Activated naive CD8-positive, alpha-beta T cell treated with anti-CD3 and anti-CD28 coated beads, Interleukin-2, amount 10 ng/mL, durations not matched to agents 7 days and 5 days (primary cell): ENCODE measurements at places on chromosomes 3 and 15.

DNA sequence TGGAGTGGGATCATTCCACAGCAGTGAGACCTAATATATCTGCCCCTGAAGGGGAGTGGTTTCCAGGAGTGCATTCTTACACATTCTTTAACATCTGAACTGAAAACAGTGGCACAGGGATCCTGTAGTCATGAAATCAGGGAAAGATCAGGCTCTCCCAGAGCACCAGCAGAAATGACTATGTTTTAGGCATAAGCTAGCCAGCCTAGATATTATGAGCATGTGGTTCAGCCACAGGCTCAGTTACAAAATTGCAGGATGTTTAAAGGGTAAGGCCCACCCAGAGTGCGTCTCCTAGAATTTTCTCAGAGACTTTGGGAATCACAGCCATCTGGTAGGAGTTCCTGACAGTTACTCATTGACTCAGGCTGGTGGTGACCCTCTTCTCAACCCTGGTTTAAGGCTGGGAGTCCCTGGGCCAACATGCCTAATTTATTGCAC is 20.9 kb downstream of the FSTL1 start:
- DNase-seq: no peak

- DNase-seq: no peak
Observed at GRCh38 chr15:94041746-94042145, 189.6 kb upstream of the MCTP2 start.

DNA sequence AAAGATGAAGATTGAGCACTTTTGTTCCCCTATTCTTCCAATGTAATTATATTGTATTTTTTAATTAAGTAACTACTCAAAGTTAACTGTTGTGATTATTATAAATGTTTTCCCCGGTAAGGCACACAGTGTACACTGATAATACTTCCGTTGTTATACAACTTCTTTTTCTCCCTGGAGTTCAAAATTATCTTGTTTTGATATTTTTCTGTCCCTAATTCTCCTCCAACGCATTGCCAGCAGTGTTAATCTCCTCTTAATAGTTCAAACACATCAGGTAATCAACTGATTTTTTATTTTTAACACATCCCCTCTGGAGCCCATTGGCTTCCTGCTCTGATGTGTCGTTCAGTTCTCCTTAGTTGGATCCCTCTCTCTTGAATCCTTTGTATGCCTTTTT is 32.3 kb upstream of the MFSD1 start:
- DNase-seq: no peak

DNA sequence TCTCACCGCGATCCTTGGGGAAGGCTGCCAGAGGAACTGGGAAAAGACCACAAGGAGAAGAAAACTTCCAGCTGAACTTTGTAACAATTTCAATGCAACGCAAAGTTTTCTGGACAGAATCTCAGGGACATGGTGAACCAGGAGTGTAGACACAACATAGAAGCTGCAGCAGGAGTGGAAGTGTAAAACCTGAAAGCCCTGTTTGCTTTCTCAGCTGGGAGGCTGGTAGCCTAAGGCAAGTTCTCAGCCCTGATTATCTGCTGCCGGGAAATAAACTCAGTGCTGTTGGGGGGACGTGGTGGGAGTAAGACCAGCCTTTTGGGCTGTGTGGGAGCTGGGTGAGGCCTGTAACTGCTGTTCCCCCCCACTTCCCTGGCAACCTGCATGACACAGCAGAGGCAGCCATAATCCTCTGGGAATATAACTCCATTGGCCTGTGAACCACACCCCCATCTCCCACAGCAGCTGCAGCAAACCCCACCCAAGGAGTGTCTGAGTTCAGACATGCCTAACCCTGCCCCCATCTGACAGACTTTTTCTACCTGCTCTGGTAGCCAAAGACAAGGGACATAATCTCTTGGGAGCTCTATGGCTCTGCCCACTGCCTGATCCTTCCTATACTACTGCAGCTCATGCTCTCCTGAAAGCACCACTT is 106.7 kb downstream of the ZNF621 start:
- no peak for DNase-seq

- DNase-seq: no peak
Observed at GRCh38 chr15:28043691-28044091, 55.4 kb downstream of the OCA2 start.

GRCh38 chr3:87949189-87949878 is 109.5 kb downstream of the CGGBP1 start:
- DNase-seq: no peak

DNA sequence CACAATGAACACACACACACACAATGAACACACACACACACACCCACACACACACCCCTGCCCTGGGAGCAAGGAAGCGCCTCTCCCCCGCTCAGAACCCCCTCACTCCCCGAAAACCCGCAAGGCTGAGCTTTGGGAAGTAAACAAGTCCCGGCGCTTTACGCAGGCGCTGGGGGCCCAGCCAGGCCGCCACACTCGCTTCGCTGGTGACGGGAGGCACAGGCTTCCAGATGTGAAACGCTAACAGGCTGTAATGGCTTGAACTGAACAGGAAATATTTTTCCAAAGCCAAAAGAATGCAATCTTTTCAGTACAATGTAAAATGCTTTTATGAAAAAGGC is 122.7 kb upstream of the IGF1R start:
- DNase-seq: no peak

GRCh38 chr3:44982817-44983216 is 6.8 kb downstream of the EXOSC7 start:
- no peak for DNase-seq

DNA sequence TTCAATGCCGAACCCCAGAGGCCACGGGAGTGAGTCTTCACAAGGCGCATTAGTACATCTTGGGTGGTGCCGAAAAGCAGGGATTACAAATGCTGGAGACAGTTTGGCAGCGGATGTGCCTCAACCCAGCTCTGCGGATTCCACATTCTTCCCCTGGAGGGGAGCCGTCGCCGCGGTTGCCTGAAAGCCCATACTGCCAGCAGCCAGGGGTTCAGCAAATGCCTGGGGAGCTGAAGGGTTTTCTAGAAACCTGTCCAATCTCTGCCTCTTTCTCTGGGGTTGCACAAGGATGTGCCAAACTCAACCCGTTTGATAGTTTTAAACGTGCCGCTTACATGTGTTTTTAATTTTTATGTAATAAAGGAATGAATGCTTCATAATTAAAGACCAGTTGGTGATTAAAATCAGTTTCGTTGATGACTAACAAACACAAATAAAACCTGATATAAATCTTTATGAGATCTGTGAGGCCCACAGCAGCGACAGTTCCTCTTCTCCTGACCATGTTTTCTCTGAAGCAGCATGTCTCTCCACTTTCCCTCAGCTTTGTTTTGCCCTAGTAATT is 74.6 kb upstream of the LEKR1 start:
- DNase-seq: no peak

DNA sequence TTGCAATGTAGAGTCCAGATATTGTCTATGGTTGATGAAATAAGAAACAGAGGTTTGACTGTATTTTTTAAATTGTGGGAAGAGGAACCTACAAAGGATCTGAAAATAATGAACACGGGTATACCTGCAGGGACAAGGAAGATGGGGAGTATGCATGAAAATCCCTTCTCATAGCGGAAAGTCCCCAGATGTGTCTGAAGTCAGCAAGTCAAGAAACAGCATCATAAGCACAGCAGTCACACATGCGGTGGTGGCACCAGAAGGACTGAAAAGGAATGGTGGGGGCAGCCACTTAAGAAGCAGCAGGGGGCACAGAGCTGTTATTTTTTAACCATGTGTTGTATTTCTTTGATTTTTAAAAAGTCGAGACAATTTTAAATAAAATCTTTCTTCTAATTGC is 4.7 kb downstream of the MRPS11 start:
- no peak for DNase-seq

DNA sequence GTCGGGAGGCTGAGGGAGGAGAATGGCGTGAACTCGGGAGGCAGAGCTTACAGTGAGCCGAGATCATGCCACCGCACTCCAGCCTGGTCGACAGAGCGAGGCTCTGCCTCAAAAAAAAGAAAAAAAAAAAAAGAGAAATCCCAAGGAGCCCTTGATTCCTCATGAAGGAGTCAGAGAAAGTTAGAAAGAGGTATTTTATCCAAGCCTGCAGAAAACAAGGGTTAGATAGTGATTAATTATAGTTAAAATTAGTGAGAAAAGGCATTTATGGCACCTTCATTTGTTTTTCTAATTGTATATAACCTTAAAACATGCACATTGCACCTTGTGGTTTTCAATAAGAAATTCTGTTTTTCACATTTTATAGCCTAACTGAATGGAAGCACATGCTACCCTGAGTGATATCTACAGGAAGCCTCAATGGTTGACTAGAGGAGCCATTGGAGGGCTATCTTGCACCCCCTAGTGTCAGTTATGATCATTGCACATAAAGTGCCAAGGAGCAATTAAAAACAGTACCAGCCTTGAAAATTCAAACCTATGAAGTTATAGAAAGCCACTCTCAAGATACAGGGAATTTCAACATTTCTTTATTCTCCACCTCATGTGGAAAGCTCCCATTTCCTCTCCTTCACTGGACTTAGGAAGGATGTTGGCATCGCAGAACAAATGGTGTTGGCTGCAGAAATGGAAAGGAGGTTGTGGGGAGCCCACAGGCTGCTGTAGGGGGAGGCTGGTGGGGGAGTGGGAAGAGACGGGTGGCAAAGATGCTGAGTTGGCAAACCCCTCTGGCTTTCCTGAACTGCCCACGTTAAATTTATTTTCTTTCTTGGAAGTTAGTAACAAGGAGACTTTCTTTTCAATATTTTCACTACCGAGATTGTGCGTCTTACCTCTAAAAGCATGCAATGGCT is 48.5 kb downstream of the ITGA11 start:
- peak; percentile 19 for DNase-seq

GRCh38 chr3:105793040-105793439 is 75.8 kb downstream of the CBLB start:
- no peak for DNase-seq

- DNase-seq: no peak
Observed at GRCh38 chr3:15157441-15157840, 48.6 kb upstream of the CAPN7 start.

DNA sequence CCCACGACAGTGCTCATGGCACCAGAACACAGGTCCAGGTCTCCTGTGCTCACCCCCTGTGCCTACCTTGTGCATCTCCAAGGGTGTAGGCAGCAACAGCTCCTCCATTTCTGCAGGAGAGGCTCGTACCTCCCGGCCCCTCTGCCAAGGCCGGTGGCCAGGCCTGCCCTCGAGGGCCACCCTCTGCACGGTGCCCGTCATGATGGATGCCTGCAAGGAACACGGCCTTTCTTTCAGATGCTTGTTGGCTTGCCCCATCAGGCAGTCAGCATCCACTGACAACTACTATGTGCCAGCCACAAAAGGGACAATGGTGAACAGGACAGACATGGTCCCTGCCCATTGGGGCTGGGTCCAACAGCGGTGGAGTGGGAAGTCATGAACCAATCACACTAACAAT is 43.8 kb downstream of the GRIP2 start:
- no peak for DNase-seq

GRCh38 chr15:42723068-42723467 is 13.9 kb downstream of the CDAN1 start:
- no peak for DNase-seq

GRCh38 chr3:185330238-185330637 is 32.7 kb upstream of the MAP3K13 start:
- DNase-seq: no peak

DNA sequence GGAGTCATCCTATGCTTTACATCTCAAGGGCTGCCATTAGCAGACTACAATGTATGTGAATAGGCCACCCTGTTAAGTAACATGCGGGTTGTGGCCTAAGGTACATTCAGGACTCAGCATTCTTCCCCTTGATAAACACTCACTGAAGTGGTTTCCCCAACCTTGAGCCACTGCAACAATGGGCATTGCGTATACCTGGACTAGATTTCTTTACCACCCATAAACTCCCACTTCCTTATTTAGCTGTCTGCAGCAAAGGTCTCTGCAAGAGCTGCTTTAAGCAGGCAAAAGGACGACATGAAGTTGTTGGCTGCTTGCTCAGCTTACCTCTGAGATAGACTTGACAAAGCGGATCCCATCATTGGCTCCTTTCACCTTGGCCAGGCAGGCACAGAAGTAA is 16.2 kb downstream of the FYCO1 start:
- no peak for DNase-seq

GRCh38 chr3:134933997-134934396 is 138.9 kb downstream of the EPHB1 start:
- DNase-seq: no peak

DNA sequence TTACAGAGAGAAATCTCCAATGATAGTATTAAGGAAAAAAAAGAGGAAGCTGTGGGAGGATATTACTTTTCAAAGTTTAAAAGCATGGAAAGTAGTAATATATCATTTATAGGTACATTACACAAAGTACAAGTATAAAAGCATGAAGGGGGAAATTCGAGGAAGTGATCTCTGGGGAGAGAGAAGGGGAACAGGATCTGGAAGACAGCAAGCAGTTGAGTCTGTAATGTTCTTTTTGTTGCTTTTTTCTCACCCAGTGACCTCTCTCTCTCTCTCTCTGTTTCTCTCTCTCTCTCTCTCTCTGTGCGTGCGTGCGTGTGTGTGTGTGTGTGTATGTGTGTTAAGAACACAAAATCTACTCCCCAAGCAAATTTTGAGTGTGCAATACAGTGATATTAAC is 10.2 kb downstream of the C3orf20 start:
- DNase-seq: no peak
